ENCODE measurements at places on chromosomes 4 and X.
A peak's percentile ranks its signal among the peaks of the same experiment; 100 is the strongest.

- DNase-seq = no peak
Measured at GRCh38 chrX:105876658-105877057, 54.3 kb downstream of the NRK start.

DNA sequence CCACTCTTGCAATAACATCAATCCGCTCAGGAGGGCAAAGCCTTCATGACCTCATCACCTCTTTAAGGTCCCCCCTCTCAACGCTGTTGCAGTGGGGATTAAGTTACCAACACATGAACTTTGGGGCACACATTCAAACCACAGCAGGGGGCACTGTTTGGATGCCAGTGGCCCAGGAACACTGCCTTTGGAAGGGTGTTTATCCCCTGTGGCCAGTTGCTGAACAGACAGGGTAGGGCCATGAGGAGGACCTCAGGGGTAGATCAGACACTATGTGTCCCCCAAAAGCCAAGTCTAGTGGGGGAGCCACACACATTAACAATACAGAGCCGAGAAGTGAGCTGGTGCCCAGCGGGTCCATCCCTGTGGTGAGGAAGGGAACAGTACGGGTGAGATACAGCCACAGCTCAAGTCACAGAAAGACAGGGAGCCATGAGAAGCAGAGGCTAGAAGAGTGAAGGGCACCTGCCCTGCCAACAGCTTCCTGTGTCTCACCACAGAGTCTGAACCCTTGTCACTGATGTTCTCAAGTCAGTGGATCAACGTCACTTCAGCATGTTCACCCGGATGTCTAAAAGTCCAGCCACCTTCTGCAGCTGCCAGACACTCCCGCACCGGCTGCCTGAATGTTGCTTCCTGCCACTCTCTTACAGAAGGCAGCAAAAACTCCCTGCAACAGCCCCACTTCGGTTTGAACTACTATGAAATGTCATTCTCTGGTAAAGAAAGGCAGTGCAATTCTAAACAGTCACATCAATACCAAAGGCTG, 19.9 kb upstream of the MXD4 start:
- no peak for DNase-seq

DNA sequence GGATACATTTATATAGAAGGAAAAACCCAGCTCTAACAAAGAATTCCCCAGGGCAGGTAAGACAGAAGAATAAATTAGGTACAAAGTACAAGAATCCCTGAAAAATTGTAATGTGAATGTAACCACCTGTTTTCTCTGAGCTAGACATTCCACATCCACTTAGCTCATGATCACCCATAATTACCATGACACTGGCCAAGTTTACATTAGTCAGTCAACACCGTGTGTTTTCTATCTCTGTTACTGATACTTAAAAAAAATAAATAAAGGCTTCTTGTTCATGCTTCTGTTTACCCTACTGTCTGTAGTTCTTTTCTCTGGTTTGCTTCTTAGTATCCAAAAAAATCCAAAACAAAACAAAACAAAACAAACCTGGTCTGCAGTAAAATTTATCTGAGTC, 66.0 kb downstream of the CBLL2 start:
- DNase-seq = no peak

GRCh38 chr4:125315576-125316400, 1.0 kb downstream of the FAT4 start:
- DNase-seq = peak; percentile 50

DNA sequence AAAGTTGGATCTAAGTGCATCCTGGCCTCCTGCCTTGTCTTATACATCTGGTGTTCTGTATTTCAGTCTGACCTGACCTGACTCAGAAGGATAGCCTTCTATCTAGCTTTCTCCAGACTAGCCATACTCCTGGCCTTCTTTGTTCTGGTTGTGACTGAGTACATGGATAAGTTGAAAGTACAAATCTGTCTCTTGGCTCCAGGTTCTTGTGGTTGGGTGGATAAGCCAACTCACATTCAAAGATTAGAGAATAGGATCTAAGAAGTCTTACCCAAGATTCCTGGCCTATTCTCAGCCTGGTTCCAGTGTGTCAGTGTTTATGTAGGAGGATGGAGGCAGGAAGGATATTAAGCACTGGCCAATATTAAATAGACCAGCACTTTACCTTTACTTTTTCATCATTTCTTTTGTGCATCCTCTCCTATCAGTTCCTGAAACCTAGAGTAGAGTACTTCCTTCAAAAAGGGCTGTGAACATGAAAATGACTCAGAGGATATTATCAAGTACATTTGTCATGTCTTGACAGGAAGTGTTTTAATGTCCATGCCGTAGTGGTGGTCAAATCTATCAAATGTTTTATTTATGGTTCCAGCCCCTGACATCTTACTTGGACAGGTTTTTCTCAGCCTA, 123.5 kb downstream of the IL15 start:
- no peak for DNase-seq

DNA sequence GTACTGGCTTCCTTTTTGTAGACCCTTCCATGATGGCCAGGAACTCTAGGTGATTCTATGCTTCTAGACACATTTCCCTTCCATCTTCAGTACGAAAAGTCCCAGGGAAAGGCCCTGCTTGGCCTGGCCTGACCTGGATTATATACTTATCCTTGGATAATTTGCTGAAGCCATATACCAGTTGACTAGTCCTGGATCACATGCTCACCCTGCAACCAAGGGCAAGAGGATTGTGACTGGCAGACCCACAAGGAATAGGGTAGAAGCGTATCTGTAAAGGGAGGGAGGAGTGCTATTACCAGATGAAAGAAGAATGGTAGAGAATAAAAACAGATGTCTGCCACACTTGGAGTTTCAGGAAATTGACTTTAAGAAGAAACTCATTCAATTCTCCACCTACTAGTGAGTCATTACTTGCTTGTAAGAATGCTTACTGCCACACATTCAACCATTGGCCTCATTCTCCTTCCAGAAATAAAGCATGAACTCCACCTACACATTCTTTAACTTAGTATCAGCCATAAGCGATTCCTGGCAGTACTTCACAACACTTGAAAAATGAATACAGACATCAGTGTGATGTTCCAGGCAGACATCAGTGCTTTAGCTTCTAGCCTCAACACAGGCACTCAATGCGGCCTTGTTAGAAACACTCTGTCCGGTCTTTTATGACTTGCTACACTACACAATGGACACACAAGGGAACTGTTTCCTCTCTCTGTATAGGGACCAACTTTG, 141.8 kb downstream of the CBR4 start:
- DNase-seq = no peak

DNA sequence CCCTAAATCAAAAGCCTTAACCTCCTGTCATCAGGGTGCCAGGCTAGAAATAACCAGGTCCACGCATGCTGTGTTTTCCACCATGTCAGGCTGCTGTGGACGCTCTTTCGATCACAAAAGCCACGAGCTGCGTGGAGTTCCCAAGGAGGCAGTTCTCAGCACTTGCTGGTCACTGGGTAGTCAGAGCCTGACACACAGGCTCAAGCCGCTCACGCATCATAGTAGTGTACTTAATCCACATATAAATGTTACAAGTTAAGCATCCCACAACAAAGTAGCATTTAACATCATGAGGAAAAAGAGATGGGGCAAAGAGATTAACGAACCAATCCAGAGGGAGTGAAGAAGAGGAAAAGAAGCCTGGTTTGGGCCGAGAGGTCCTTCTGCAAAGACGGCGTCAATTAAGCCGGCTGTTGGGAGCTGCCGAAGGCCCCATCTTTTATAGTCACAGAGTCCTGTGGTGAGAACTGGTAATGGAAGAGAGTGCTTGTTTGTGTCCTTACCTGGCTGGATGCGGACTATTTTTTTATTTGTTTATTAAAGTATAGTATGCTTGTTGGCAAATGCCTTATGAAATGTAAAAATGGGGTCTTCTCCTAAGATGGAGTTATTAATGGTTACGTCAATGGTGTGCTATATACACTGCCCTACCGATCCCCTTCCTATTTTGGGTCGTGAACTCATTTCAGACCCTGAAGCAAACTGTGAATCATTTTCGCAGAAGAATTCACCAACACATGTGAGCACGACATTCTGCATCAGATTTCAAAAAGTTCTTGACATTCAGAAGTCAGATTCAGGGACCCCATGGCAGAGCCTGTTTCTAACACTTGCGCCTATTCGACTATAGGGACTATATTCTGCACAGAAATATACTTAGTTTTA, 675 bp downstream of the PRIMPOL start:
- DNase-seq = peak; percentile 19

DNA sequence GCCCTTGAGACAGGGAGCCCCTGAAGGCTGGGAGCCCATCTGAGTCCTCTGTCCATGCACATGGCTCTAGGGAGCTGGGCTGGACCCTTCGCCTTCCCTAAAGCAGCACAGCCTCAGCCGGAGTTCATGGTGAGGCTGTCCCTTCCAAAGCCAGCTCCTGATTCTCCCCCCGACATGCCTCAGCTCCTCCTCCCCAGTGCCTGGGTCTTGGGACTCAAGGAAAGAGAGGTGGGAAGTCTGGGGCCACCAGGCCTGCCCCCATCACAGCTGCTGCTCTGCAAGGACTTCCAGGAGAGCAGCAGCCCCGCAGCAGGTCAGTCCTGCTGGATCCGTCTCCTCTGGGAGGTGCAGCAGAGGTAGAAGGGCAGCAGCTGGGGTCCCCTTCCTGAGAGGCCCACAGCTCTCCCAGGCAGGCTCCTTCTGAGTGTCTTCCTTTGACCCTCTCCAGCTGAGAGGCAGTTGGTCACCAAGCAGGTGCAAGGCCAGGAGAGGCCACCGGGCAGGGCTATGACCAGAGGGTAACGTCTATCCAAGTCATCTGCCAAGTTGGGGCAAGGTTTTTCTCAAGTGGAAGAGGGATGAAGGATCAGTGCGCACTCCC, 90.5 kb downstream of the ADRA2C start:
- DNase-seq = no peak

DNA sequence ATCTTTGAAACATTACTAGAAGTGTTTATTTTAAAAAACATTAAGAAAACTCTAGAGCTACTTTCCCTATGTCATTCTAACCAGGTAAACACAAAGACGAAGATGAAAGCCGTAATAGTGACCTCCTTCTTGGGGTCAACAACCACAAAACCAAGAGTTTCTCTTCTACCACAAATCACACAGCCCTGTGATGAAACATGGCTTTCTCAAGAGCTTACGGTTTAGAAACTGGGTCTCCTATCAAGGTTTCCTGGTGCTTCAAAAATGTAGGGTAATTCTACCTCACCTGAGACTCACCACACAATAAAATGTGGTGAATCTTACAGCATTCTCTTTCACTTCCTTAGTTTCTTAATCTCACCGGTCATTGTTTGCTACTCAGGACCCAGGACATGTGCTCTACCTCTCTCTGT, 50.9 kb downstream of the CORIN start:
- no peak for DNase-seq

DNA sequence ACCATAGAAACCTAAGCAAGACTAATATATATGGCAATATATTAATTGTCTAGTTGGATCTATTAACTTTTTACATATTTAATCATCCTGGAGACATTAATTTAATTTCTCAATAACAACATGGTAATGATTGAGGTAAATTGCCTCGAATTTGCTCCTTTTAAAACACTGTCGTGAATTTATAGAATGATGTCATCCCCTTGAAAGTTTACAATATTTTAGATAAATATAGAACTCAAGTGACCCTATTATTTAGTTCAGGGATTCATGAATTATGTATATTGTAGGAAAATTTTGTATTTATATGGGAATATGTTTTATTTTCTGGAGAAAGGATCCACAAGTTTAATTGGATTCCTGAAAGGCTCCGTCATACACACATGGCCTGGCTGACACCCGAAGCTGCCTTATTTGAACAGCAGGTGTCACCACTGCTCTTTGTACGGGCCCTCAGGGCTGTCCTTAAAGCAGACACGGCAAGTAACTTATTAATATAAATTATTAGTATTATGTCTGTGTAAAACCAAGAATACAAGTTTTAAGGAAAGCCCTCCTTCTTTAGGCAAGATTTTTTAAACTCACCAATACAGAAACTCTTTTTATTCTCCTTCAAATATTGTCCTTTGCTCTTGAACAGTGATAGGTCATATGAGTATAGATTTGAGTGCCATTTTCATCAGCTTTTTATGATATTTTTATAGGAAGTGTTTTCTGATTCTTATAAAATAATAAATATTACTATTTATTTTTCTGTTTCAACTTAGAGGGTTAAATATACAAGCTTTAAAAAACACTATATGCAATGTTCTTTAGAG, 1.9 kb upstream of the PLRG1 start:
- DNase-seq = peak; percentile 55

DNA sequence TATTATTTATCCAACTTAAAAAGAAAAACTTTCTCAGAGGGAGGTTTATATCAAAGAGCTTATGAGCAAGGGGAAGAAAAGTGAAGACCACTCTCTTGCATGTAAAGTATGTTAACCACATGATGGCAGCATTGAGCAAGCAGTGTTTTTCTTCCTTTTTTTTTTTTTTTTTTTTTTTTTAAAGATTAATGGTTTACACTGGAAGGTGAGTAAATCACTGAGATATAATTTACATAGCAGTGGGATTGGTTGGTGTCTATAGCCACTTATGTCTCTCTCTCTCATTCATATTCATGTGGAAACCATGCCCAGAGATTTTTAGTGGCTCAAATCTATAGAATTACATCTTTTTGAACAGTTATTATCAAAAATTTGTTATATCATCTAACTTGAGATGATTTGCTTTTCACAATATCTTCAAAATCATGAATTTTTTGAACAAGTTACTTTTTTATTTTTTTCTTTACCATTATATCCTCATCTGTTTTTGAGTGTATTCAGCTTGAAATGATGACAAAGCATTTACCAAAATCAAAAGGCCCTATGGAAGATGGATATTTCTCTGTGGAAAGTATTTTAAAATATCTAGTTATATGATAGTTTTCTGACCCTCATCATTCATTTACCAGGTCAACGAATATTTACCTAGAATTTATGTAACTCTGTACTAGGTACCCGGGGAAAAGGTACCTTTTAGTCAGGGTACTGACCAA, 31.6 kb downstream of the MTHFD2L start:
- no peak for DNase-seq

- no peak for DNase-seq
Measured at GRCh38 chrX:148457279-148457678, 43.1 kb upstream of the AFF2 start.
